Left renal pelvis (tissue), 4 donors: ENCODE measurements at places on chromosomes 2 and 18. TPM values are rescaled to one million over a fixed set of nuclear protein-coding genes. Genes with fewer than 3 reads are reported as not detected.

DNA sequence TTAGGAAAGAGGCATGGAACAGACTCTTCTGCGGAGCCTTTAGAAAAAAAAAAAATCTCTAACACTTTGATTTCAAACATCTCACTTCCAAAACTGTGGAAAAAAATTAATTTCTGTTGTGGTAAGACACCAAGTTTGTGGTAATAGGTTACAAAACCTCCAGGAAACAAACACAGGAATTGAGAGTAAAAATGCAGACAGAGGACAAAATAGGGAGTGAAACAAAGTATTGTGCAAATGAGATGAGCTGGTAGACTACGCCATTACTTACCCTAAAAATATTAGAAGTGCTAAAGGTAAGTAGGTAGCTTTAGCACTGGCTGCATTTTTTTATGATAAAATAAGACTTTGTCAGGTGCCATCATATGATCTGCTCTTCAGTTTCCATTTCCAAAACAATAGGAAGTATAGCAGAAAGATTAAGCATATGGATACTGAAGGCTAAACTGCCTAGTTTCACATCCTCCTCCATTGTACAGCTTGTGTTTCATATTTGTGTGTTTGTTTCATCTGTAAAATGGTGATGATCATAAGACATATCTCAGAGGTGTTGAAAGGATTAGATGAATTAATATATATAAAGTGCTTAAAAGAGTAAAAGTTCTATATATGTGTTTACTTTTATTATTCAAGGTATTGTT, 309.2 kb downstream of the NR4A2 start:
- DNase-seq = no peak

- DNase-seq = no peak
These were observed 428.8 kb downstream of the ZNF521 start for GRCh38 chr18:24923138-24923537.

DNA sequence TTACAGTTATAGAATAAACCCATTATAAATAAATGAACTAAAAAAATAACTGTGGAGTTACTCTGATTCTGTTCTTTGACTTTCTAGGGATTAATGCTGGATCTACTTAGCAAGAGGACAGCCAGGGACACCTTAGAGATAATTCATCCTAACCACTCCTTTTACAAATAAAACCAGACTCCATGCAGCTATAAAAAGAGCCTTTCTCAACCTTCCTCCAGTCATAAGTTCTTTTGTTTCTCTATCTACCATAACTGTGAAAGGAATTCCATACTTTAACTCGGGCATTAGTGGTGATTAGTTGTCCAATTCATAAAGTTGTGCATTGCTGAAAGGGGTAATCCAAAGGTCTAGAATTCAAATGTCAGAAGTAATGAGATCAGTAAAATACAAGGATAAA, 682.4 kb downstream of the DPP10 start:
- DNase-seq = no peak

GRCh38 chr2:219452361-219453317, 18.0 kb downstream of the SPEG start:
- no peak for DNase-seq

- DNase-seq = no peak
These were observed 912 bp upstream of the FBXO11 start for GRCh38 chr2:47907039-47907781.

DNA sequence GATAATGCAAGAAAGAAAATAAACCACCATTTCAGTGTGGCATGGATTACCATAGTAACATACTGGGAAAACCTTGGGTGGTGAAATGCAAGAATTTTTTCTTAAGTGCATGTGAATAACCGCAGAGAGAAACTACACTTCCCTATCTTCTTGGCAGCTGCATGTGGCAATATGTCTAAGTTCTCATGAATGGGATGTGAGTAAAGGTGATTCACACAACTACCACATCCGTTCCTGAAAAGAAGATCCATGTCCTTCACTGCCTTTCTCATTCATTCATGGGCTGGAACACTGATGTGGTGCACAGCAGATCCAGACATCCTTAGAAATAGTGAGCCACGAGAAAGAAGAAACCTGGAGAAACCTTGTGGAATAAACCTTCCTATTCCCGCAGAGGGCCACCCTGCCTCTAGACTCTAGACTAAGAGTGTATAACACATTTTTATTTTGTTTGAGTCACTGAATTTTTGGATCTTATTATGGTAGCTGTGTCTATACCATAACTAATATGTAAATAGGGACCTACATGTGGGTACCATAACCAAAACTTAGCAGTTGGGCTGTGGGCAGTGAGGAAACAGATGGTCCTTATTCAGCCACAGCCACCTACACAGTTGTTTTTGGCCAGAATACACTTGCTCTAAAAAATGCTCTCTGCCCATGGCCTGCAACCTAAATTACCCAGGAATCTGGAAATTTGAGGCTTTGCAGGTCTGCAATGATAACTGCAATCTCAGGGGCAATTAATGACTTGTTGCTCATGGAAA, 573.3 kb downstream of the LRP1B start:
- no peak for DNase-seq

DNA sequence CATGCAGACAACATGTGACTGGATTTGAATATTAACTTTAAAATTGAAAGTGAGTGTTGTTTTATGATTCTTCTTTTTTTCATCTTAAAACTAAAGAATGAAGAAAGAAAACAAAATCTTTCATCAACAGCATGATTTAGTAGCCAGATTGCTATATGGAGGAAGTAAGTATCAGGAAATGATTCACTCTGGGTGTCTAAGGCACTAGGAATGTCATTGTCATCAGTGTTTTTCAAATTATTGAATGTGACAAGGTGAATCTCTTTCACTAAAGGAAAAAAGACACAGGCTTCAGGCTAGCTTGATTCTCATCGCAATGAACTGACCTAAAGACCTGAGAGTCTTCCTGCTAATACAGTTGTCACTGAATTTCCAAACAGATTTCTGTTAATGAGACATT, 430.1 kb downstream of the FBXO15 start:
- DNase-seq = no peak

DNA sequence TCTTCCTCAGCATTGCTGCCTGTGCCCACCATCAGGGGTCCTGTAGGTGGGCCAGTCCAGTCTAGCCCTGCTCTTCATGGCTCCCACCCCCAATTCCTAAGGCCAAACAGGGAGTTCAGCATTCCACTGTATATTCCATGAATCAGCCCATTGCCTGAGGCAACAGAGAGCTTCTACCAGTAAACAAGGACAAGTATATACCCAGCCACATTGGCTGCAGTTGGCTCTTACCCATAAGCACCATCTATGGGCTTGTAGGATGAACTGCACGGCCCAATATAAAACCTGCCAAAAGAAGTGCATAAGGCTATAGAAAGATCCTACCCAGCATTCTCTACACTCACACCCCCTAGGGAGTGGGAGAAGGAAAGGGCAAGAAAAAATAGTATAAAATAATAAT, 95.1 kb upstream of the SALL3 start:
- no peak for DNase-seq

GRCh38 chr2:52269696-52270485, 1238.0 kb upstream of the NRXN1 start:
- no peak for DNase-seq

GRCh38 chr2:184481865-184482264, 116.5 kb upstream of the ZNF804A start:
- no peak for DNase-seq

DNA sequence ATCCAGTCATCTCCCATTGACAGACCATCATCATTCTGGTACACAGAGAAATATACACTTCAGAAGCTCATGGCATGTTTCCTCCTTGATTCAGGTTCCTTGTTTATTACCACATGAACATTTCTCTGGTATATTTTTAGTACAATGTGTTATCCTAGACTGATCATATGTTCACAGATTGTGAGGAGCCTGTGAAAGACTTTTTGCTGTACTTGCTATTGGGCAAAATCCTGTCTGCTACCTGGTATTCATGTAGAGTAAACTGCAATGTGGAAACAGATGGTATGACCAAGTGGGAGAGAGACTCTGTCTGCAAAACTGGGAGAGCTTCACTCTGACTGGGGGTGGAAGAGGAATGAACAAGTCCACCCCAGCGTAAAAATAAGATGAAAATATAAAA, 657.2 kb downstream of the IRS1 start:
- no peak for DNase-seq

- DNase-seq = no peak
These were observed 301.1 kb upstream of the TANK start for GRCh38 chr2:160859096-160859495.

GRCh38 chr2:143356736-143357446, 227.7 kb downstream of the ARHGAP15 start:
- DNase-seq = no peak

GRCh38 chr18:63986885-63987284, 17.0 kb downstream of the SERPINB8 start:
- no peak for DNase-seq

MCFD2 gene
- 83.9 TPM for polyA plus RNA-seq

SMAD4 gene
- 189 TPM for polyA plus RNA-seq

RTP5 gene
- not detected for polyA plus RNA-seq
